ENCODE measurements at places on chromosomes 16 and 17.

DNA sequence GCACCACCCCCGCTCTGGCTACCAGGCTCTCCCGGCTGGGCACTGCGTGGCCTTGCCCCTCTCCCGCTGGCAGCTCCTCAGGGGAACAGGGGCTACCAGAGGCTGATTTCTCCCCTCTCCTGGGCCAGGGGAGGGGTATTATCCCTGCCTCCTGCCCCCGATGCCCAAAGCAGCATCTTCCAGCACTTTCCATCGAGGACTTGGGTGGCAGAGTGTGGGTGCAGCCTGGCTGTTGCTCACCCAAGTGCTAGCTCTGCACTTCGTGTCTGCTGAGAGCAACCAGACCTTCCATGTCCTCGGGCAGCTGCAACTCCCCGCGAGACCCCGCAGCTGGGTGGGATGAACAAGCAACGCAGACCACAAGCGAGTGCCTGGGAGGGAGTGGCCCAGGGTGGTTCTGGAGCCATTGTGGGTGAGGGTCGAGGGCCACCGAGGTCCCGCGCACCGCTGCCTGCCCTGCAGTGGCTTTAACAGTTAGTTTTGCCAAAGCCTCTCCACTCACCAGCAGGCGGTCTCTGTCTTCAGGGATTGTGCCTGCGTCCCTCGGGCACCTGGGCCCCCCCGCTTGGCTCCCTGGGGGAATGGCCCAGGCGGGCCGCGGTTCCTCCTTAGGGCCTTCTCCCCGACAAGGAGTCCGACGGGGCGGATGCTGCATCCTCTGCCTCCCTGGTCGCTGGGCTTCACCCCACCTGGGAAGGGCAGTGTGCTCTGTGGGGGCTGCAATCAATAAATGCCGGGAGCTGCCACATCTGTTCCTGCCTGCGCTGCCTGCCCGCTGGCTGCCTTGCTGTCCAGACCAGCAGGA is 8.4 kb downstream of the SLC25A10 start:
- DNase-seq, result no peak

DNA sequence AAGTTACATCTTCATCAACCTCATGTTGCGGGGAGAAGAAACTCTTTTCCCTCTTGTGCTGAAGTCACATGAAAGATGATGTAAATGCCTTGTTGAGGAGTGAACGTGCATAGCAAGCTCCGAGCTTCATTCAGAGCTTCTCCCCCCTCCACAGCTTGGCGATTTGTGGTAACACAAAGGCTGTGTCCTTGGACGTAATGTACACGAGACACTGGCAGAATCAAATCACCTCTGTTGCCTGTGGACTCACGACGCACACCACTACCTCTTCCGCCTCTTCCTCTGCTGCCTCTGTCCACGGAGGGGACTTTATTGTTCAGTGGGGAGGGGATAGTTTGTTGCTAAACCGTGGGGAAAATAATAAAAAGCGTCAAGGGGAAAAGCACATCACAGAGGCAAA is 54.9 kb upstream of the CHMP6 start:
- DNase-seq, result no peak

DNA sequence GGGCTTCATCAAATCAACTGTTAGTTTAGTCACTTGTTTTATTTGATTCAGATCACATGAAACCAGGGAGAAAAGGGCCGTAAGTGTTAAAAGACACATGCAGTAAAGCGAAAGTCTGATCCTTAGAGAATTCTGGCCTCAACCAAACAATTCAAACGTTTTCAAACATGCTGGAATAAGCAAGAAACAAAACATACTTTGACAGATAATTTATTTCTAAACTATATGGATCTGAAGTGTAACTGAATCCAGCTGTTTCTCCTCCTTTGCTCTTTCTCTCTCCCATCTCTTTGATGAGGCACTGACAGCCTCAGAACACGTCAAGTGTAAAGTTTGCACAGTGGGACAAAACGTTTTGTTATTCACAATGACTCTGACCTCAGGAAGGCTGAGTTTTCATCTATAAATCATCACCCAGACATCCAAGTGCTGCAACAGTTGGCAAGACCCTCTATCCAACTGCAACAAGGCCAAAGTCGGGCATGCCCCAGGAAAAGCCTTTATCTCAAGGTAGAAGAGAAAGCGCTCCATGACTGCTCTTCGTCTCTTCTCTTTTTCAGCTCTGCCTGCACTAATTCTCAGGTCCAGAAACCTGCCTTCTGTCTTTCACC is 267.1 kb upstream of the MYOCD start:
- no peak for DNase-seq

DNA sequence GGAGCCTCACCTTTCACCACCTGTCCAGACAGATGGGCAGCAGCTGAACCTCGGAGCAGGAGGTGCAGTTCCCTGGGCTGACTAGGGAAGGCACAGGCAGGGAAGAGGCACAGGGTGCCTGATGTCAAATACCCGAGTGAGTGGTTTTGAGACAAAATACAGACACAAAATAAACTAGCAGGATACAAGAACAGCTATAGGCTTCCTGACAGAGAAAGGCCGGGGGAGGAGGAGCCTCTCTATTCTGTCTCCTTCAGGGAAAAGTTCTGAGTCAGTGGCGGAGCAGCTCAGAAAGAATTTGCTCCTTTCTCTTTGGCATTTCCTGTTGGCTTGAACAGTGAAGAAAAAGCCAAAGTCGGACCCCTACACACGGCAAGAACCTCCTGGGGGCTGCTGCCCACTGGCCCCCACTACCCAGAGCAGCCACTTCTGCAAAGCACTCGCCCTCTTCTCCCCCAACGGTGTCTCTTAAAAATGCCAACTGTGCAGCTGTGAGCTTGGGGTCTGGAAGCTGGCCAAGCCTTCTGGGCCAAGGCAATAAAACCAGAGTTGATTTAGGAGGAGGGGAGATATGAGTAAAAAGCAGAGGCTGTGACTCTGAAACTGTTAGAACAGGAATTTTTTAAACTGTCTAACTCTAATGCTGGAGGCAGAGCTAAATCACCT is 14.4 kb upstream of the FAAP100 start:
- no peak for DNase-seq

DNA sequence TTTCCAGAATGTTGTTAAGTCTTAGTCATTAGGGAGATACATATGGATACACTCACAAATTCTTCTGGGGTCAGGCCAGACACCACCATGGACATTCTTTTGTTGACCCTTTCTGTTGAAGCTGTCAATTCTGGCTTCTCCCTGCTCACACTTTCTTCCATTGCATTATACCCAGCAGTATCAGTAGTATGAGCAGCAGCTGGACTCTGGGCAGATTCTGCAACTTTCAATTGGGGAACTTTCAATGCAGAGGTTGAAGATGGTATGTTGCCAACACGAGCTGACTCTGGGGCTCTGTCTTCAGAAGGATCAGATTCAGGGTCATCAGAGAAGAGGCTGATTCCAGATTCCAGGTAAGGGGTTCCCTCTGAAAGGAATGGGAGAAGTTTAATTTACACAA is 45.8 kb downstream of the RND2 start:
- DNase-seq, result no peak
